Body of pancreas (tissue), 4 donors: ENCODE measurements at places on chromosomes 7 and 10.

DNA sequence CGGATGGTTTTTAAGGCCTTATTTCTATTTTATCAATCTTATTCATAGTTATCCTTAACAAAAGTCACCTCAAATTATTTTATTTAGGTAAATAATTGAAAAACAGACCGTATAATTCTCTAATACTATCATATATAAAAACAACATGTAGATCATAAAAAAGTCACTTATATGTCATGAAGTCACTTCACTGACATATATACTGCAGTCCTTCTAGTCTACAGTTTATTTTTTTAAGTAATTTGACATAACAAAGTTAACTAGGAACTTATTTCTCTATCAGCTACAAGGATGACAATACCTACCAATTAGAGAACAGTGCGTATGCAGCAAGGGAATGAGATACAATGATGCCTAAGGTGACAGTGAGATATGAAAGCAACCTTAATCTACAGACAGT, 26.2 kb downstream of the JMJD1C start:
- H3K27me3 ChIP-seq: no peaks in the 10 kb centered on the region
- no peak overlapping the region for H3K4me3 ChIP-seq
- H3K36me3 ChIP-seq: no peaks in the 10 kb centered on the region
- peaks cover 50% of the 10 kb centered on the region for H3K4me1 ChIP-seq
- H3K27ac ChIP-seq: no peak overlapping the region

DNA sequence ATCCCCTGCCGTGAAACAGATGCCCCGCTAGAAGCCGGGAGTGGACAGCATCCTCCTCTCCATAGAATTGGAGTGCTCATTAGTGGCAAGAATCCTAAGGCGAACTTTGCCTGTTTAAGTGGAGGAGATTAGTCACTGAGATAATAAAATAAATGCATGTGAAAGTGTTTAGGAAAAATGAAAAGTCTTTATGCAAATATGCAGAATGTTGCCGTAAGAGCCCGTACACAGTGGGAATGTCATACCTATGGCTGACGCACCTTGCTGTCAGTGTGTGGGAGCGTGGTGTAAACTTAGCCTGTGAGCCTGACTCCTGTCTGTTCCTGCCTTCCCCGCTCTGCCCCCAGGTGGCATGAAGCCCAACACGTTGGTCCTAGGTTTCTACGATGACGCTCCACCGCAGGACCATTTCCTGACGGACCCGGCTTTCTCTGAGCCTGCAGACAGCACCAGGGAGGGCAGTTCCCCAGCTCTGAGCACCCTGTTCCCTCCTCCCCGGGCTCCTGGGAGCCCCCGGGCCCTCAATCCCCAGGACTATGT, 1.7 kb upstream of the TRIP6 start:
- no peak overlapping the region for H3K4me3 ChIP-seq
- peaks cover 41% of the 10 kb centered on the region for H3K4me1 ChIP-seq
- H3K36me3 ChIP-seq: peaks cover 2% of the 10 kb centered on the region
- no peaks in the 10 kb centered on the region for H3K27me3 ChIP-seq

DNA sequence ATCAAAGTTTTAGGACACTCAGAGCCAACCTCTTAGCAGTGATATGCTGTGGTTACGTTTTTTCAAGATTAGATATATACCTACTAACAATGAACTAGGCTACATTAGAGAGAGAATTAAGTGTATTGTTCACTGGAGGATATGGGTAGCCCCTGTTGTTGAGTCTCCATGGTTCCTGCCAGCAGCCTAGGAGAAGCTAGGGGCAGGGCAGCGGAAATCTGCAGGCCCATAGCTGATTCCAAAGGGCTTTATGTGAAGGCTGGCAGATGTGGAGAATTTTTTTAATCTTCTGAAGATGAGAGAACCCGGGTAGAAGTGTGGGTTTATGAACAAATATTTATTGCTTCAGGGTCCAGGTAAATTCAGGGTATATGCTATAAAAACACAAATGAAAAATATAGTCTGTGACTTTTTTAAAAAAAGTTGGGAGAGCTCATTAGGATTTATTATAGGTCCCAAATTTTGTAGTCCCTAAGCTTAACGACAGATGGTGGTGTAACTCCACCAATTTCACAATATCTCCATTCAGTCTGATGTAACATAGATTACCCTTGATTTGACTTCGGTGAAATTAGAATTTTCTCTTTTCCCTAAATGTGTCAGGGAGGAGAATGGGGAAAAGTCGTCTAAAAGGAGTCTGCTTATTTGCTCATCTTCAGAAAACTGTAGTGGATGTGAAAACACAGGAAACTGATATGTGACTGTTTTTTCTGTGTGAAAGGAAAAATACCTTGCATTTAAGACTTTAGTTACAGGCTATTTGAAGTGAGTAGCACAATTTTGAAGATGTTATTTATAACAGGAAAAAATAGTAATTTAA, 163.0 kb upstream of the PPP1R3A start:
- peak overlapping the region; percentile 23 for H3K4me3 ChIP-seq
- no peak overlapping the region for H3K27ac ChIP-seq
- H3K36me3 ChIP-seq: no peaks in the 10 kb centered on the region
- DNase-seq: no peak
- H3K27me3 ChIP-seq: no peaks in the 10 kb centered on the region

DNA sequence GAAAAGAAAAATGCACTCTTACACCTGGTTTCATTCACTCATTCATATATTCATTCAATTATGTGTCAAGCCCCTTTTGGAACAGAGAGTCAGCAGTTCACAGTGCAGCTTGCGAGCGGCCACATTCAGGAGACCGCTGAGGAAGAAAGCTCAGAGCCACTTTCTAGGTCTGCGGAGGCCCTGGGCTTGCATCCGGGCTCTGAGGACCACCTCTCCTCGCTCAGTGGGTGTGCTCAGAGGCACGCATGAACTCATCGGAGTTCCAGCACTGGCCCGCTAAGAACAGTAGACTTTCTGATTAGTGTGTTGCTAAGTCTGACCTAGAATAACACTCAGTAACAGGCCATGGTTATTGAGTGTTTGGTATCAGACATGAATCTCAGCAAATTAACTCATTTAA, 1.8 kb upstream of the FAM107B start:
- no peak overlapping the region for H3K4me3 ChIP-seq
- no peak overlapping the region for H3K27ac ChIP-seq
- peaks cover 16% of the 10 kb centered on the region for H3K4me1 ChIP-seq
- DNase-seq: no peak
- H3K36me3 ChIP-seq: no peaks in the 10 kb centered on the region

GRCh38 chr7:80362010-80362618, 149.8 kb downstream of the GNAT3 start:
- H3K27ac ChIP-seq: no peak overlapping the region
- no peaks in the 10 kb centered on the region for H3K36me3 ChIP-seq
- H3K4me1 ChIP-seq: no peaks in the 10 kb centered on the region
- no peaks in the 10 kb centered on the region for H3K27me3 ChIP-seq
- no peak for DNase-seq

GRCh38 chr10:99859585-99859984, 77.1 kb downstream of the ABCC2 start:
- H3K4me1 ChIP-seq: no peaks in the 10 kb centered on the region
- no peak overlapping the region for H3K27ac ChIP-seq
- no peaks in the 10 kb centered on the region for H3K27me3 ChIP-seq
